Endothelial cell (in vitro differentiated cells): ENCODE measurements at places on chromosomes 12 and 14.

- DNase-seq: no peak
These were observed 35.0 kb downstream of the CRADD start for GRCh38 chr12:93712200-93712599.

DNA sequence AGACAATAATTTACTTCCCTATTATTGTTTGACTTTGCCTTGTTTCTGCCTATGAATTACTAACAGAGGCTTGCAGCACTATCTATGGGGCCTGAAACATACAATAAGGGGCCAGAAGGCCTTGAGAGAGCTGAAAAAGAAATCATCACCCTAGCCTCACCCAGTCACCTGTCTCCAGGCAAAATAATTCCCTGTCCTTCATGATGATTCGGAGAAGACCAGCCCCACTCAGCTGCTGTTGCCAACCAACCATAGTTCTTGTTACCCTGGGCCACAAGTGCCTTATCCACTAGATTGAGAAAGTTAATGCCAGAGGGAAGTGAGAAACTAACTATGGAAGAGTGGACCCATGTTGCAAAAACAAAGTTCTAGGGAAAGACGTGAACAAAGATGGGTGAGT lies 97.1 kb downstream of the ARF6 start:
- no peak for DNase-seq

DNA sequence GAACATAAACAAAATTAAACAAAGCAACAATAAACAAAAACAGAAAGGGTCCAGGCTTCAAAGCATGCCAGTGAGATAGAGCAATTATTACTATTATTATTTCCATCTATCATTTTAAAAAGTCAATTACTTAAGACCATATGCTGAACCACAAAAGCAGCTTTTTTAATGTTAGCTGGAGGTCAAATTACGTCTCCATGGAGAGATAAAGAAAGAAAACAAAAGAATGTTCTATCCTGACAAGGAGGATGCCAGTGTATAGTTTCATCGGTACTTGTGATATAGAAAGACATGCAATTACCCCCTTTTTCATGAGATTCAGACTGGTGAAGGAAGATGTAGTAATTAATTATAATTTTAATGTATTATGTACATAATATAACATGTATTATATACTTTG lies 81.6 kb upstream of the DCN start:
- DNase-seq: no peak

DNA sequence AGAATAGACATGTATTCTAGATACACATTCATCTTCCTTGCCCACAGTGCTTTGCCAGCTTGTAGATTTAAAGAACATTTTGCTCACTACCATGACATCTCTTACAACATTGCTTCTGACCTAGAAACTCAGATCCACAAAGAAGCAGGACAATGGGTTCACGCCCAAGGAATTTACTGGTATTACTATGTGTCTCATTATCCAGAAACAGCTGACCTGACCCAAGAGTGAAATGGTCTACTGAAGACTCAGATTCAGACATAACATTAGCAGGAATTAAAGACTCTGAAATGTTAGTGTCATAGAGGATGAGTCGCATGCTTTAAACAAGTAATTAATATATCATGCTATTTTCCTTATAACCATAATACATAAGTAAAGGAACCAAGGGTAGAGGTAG lies 731.4 kb downstream of the GALC start:
- no peak for DNase-seq

GRCh38 chr12:75047885-75048525 lies 161.6 kb downstream of the KCNC2 start:
- DNase-seq: no peak

- no peak for DNase-seq
These were observed 266.3 kb downstream of the GLT1D1 start for GRCh38 chr12:129119537-129119936.

- no peak for DNase-seq
These were observed 1188.2 kb upstream of the TMEM132C start for GRCh38 chr12:127078577-127079350.

DNA sequence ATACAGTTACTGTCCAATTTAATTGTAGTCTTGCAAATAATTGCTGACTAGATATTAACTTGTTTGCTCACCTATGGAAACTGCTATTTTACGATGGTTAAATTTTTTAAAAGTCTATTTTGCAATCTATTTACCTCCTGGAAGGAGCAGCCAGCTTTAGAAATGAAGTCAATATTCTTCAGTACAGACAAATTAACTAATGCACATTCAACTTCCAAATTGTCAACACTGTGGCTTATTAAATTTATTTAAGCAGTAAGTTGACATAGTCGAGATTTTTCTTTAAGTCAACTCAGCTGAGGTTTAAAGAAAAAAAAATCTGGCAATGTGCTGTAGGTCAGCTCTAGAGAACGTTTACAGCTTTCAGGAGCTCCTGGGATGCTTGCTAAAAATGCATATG lies 221.2 kb downstream of the SSPN start:
- DNase-seq: no peak

- DNase-seq: no peak
These were observed 19.6 kb downstream of the NINJ2 start for GRCh38 chr12:643475-644302.

DNA sequence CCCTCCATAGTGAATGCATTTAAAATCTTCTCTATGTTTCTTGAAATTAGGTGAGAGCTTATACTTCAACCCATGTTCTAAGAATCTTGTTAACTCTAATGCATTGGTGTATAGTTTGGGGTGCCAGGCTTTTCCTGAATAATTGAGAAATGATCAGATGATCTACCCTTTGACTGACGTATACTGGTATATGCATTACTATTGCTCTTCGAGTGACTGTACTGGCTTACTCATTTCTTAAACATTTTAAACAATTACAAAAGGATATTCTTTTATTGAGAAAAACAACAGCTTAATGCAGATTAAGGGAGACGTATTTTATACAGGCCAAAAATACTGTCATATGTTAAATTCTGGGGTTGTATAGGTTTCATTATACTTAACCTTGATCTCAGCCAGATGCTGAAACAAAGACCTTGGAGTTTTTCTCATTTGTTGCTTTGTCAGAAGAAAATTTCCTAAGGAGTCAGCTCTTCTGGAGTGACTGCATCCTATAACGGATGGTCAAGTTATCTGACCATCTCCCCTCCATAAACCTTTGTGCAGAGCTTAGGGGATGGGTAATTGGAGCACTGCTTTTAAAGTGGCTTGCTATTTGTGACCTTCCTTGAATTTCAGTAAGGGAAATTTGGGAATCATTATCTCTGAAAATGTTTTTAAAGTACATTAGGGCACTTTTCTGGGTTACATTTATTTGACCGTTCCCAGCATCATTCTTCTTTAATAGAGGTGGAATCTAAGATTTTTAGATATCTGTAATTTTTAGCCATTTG lies 507.6 kb downstream of the PCNX1 start:
- no peak for DNase-seq

DNA sequence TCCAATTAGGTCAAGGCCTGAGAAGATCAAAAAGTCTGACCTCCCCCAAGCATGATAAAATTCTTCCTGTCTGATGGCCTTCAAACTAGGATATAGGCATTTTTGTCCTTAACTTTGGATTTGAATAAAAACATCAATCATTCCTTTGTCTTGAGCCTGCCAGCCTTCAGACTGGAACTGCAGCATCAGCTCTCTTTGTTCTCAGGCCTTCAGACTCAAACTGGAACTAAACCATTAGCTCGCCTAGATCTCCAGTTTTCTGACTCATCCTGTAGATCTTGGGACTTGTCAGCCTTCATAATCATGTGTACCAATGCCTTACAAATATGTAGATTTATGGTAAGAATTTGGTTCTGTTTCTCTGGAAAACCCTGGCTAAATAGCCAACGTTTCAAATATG lies 721.7 kb downstream of the GALC start:
- no peak for DNase-seq

DNA sequence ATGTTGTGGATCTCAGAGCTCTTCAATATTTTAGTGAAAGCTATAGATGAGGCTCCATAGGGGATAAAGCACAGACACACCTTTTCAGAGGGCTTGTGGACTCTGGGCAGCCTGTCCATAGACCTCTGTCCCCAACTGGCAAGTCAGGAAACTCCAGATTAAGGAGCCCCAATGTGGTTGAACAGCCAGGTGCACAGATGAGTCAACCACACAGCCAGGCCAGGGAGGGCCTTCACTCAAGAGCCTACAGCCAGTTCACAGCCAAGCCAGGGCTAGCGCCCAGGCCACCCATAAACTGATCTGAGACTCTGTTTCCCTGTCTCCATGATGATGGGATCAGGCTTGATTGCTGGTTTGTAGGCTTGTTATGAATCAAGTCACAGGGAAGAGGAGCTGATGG lies 1.0 kb upstream of the BDKRB2 start:
- no peak for DNase-seq

- DNase-seq: no peak
These were observed 12.7 kb upstream of the CCDC177 start for GRCh38 chr14:69587389-69587788.

- no peak for DNase-seq
These were observed 17.2 kb downstream of the TXNRD1 start for GRCh38 chr12:104232609-104233280.

- DNase-seq: no peak
These were observed 30.1 kb downstream of the NPC2 start for GRCh38 chr14:74462993-74463392.

DNA sequence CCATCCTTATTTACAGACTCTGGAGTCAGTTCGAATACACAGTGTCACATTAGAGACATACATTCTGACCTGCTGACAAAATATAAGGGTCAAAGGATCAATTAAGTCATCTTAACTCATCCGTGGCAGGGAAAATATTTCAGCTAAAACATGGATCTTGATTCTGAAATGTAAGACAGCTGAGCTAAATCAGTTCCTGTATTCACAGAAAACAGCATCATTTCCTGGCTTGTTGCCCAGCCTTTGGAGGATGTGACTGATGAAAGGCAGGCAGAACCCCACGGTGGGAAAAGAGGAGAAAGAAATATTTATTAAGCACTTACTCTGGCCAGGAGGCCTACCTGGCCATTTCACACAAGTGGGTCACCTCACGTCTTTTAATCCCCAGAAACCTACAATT lies 101.9 kb downstream of the GAS2L3 start:
- no peak for DNase-seq

DNA sequence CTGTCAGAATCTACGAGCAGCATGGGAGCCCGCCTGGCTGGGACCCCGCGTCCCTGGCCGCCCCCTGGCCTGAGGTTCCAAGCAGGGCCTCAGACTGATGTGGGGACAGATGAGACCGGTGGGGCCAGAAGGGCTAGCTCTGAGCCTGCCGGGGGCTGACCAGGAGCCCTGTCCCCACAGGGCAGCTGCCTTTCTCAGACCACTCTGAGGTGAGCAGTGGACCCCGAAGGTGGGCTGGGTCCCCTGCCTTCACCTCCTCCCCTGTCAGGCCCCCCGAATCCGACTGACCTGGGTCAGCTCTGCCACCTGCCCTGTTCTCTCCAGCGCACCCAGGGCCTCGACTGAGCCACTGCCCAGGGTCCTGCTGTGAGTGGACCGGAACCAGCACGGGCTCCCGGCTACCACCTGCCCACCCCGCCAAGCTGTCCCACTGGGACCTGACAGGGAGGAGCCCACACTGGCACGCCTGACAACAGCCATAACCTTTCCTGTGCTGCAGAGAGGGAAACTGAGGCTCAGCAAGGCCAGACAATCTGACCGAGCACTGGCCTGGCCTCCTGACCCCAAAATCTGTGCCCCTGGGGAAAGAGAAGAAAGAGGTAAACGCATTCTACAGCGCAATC lies 29.7 kb upstream of the TMEM179 start:
- DNase-seq: no peak

- no peak for DNase-seq
These were observed at the start of gene ASCL4 for GRCh38 chr12:107774349-107775029. Gene ASCL4, plus strand, starts transcription at chr12:107774704. Its CDS starts 515 bp downstream, at chr12:107775219.

- DNase-seq: no peak
These were observed 125.5 kb upstream of the FAR2 start for GRCh38 chr12:29023436-29024076.

GRCh38 chr14:77083082-77083481 lies 15.0 kb upstream of the CIPC start:
- DNase-seq: no peak

- no peak for DNase-seq
These were observed 1.7 kb upstream of the CRIP1 start for GRCh38 chr14:105484997-105485393.

GRCh38 chr12:53381731-53382630 lies 2.0 kb downstream of the SP1 start:
- peak; percentile 60 for DNase-seq

- no peak for DNase-seq
These were observed 37.6 kb downstream of the ZFYVE26 start for GRCh38 chr14:67778792-67779191.

DNA sequence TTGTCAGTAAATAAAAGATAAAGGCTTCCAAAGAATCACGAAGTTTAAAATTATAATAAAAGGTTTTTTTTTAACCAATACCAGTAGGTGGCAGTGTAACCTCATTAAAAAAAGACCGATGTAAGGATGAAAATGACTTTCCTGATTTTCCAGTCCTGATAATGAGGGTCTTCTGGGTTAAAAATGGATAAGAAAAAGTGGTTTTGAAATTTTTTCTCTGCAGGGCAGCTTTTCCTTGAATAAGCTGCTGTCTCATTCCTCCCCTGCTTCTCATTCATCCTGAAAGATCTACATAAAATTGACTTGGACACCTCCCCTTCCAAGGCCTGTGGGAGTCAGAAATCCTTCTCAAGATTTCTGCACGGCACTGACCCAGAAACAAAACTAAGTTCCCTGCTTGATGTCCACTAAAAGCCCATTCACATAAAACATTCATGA lies 58.9 kb upstream of the FBXO33 start:
- DNase-seq: no peak

GRCh38 chr12:1706632-1706980 lies 15.7 kb downstream of the ADIPOR2 start:
- no peak for DNase-seq

- DNase-seq: no peak
These were observed 29.2 kb downstream of the GPR135 start for GRCh38 chr14:59435987-59436386.

GRCh38 chr12:123384318-123384993 lies 524 bp downstream of the KMT5A start:
- DNase-seq: peak; percentile 24

DNA sequence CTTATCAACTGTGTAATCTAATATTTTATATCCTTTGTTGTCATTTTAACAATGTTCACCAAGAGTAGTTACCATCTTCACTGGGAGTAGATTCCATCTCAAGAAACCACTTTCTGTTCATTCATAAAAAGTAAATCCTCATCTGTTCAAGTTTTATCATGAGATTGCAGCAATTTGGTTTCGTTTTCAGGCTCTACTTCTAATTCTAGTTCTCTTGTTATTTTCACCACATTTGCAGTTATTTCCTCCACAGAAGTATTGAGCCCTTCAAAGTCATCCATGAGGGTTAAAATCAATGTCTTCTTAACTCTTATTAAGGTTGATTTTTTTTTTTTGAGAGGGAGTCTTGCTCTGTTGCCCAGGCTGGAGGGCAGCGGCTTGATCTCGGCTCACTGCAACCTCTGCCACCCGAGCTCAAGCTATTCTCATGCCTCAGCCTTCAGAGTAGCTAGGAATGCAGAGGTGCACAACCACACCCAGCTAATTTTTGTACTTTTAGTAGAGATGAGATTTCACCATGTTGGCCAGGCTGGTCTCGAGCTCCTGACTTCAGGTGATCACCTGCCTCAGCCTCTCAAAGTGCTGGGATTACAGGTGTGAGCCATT lies 276.6 kb downstream of the ACSS3 start:
- no peak for DNase-seq
